Tongue (tissue), 3 donors: ENCODE measurements at places on chromosomes 7 and 10. TPM values are rescaled to one million over a fixed set of nuclear protein-coding genes. Genes with fewer than 3 reads are reported as not detected.

The IFT22 gene
- total RNA-seq, result 19.2 TPM

The AUTS2 gene
- total RNA-seq, result 40.0 TPM

The ABCC2 gene
- 0.72 TPM for total RNA-seq

The ENTPD1 gene
- total RNA-seq, result 33.5 TPM

The CABCOCO1 gene
- 0.92 TPM for total RNA-seq

The NEUROD6 gene
- total RNA-seq, result 0.21 TPM

The RELN gene
- 31.9 TPM for total RNA-seq

The SMO gene
- 37.1 TPM for total RNA-seq

The ADAM8 gene
- total RNA-seq, result 6.7 TPM

The ZNF117 gene
- total RNA-seq, result 20.4 TPM

The ENTPD7 gene
- 9.7 TPM for total RNA-seq

DNA sequence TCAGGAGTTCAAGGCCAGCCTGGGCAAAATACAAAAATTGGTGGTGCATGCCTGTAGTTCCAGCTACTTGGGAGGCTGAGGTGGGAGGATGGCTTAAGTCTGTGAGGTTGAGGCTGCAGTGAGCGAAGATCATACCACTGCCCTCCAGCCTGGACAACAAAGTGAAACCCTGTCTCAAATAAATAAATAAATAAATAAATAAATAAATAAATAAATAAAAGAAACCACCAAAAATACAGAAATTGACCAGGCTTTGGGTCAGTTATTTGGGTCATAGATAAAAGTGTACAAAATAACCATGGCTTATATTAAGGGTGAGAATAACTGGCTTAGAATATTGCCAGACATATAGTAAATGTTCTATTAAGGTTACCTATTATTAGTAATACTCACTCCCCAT lies 129.2 kb downstream of the NEUROD6 start:
- no peak for DNase-seq

- DNase-seq, result no peak
Observed at GRCh38 chr10:11713186-11713743, 28.9 kb upstream of the ECHDC3 start.

GRCh38 chr10:90775351-90776028 lies 82.3 kb downstream of the HTR7 start:
- no peak for DNase-seq

- no peak for DNase-seq
Observed at GRCh38 chr7:147578196-147578595, 1012.4 kb upstream of the C7orf33 start.

- DNase-seq, result peak; percentile 17
Observed at GRCh38 chr10:100829097-100829870, 83.5 kb upstream of the SLF2 start.

DNA sequence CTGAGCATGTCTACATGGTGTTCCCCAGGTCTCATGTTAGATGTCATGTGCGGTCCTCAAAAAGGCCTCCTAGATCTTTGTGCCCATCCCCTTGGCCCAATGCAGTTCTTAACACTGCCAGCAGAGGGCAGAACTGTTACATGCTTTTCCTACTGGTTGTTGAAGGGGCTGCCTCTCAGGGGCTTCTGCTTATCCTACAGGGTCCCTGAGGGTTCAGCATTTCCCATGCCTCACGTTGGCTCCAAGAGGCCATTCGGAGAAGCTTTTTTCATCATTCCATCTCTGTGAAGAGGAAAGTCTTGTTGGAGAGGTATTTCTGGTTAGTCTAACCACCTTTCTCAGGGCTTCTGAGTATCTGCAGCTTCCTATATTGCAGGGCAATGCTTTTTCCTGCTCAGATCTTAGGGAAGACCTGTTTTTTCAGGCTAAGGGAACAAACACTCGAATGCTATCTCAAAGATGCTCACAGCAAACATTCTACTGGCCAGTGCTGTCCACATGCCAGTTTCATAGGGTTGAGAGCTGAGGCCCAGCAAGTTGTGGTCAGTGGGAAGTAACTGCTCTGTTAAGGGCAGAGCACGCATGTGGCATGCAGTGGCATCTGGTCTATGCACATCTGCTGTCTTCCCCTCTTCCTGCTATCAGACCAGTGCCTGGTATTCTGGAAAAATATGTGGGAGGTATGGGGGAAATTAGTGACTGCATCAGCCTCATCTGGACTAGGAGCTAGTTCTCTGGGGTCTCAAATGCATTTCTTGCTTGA lies 31.5 kb downstream of the MBL2 start:
- DNase-seq, result peak; percentile 44

- peak; percentile 8 for DNase-seq
Observed at GRCh38 chr10:111836064-111836463, 347.5 kb downstream of the GPAM start.

DNA sequence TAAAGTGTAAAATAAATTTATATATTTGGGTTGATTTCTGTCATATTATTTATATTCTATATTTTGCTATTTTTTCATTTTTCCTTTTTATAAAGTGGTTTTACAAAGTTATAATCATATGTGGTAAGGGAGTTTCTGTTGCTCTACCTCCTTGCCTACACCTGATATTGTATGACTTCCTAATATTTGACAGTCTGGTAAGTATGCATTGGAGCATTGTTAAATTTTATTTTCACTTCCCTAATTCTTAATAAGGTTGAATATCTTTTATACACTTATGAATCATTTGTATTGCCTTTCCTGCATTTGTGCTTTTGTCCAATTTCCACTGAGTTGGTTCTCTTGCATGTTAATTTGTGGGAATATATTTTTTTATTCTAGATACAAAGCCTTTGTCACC lies 492.4 kb downstream of the GRID1 start:
- DNase-seq, result no peak

DNA sequence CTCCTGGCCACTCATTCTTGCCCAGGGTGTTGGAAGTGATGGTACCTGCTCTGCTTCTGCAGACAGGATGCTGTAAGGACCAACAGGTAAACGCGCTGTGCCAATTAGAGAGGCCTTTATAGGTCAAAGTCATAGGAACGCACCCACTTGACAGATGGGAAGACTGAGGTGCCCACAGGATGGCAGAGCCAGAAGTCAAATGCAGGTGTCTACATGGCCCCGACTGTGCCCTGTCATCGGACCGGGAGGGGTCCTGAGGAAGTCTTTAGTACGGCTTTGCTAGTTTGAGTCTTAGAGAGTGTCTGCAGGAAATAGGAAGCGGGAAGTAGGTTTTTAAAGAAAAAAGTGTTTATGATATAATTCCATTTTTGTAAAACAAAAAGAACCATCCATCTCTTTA lies 57.3 kb downstream of the HK1 start:
- no peak for DNase-seq

DNA sequence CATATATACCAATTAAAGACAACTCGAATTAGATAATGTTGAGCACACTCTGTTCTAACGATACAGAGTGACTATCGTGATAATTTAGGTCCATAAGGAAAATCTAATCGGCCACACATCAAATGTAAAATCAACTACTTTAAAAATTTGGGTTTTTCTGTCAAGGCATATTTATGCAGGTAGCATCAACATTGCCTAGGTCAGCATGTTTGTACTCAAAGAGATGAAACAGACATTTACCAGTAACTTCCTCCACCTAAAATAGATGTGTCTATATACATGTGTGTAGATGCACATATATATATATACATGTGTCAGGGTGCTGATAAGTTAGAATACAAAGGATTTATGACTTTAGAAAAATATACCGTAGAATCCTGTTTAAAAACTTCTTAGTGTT lies 22.0 kb downstream of the PSMC2 start:
- DNase-seq, result no peak

DNA sequence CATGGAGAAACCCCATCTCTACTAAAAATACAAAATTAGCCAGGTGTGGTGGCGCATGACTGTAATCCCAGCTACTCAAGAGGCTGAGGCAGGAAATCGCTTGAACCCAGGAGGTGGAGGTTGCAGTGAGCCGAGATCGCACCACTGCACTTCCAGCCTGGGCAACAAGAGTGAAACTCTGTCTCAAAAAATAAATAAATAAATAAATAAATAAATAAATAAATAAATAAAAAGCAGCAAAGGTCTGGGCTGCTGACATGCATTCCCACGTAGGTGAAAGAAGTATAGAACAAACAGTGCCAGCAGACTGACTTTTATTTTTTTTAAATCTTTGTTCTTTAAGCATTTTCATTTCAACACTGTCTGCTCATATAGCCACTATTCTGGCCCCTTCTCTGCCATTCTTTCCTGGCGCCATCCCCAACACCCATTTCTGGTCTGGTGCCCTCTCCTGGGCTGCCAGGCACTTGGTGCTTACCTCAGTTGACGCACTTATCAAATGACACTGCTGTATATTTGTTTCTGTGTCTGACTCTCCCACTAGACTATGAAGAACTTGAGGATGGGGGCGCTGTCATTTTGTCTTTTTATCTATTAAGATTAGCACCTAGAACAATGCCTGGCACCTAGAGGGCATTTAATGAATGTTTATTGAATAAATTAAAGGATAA lies 15.6 kb downstream of the FAM107B start:
- no peak for DNase-seq

- DNase-seq, result no peak
Observed at GRCh38 chr7:9124320-9124719, 690.9 kb downstream of the NXPH1 start.

DNA sequence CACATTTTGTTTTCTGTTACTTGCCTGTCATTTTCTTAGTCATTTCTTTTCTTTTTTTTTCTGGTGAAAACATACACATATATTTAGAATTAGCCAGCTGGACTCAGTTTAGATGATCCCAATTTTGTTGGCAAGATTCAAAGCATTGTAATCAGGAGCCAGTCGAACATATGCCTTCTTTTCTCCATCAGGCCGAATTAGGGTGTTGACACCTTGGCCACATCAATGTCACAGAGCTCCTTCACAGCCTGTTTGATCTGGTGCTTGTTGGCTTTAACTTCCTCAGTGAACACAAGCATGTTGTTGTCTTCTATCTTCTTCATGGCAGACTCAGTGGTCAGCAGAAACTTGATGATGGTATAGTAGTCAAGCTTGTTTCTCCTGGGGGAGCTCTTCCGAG lies 32.6 kb downstream of the PHF14 start:
- DNase-seq, result no peak

- DNase-seq, result peak; percentile 57
Observed at GRCh38 chr10:44458671-44459413, 73.9 kb upstream of the CXCL12 start.

GRCh38 chr7:32618987-32619386 lies 123.7 kb downstream of the AVL9 start:
- DNase-seq, result no peak

GRCh38 chr10:128912568-128913311 lies 554.3 kb upstream of the MGMT start:
- peak; percentile 77 for DNase-seq

- no peak for DNase-seq
Observed at GRCh38 chr10:65496541-65496940, 1429.3 kb upstream of the LRRTM3 start.

GRCh38 chr7:88316456-88316855 lies 9.8 kb upstream of the STEAP4 start:
- DNase-seq, result no peak

DNA sequence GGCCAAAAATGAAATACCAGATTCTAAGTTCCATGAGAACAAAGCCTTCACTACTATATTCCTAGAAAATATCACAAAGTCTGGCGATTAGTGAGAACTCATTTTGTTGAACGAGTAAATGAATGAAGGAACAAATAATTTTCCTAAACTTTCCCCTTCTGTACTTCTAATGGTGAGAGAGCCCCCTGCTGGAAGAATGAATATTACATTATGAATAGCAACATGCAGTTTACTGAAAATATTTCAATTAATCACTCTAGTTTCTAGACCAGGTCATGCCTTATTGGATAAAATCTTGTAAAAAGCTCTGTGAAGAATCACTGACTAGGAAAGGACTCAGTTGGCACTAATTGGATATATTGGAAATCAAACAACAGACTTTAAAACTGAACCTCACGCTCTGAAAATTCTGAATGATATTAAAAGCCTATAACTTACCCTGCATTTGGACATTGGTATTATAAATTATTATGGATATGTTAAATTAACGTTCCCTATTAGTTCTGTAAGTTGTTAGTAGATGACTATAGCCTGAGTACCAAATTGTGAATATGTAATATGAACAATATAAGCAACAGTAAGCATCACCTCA lies 32.4 kb upstream of the MTPN start:
- DNase-seq, result peak; percentile 83

- no peak for DNase-seq
Observed at GRCh38 chr10:133068111-133069032, 19.4 kb upstream of the ADGRA1 start.

GRCh38 chr10:44042075-44042770 lies 342.7 kb downstream of the CXCL12 start:
- DNase-seq, result no peak

DNA sequence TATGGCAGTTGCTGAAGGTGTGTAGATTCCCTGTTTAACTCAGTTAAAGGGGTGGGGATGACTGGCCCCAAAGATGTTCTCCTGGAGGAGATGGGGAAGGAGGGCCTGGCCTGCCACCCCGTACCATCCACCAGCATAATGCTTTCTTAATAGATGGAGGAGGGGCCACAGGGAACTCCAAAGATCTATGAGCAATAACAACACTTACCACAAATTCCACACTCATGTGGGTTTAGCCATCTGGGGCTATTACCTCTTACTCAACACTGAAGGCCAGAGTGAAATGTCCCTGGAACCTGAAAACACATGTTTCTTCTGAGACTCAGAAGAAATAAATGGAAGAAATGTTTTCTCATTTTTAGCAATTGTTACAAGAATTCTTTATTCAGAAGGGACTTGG lies 259.0 kb downstream of the CXCL12 start:
- DNase-seq, result no peak

DNA sequence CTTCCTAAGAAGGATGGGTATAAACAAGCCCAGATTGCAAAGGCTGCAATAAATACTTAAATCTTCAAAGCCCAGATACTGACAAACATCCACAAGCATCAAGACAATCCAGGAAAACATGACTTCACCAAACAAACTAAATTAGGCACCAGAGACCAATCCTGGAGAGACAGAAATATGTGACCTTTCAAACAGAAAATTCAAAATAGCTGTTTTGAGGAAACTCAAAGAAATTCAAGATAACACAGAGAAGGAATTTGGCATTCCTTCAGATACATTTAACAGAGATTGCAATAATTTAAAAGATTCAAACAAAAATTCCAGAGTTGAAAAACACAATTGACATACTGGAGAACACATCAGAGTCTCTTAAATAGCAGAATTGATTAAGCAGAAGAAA lies 23.0 kb downstream of the GSDME start:
- no peak for DNase-seq

GRCh38 chr10:63675171-63675570 lies 154.0 kb downstream of the REEP3 start:
- no peak for DNase-seq

DNA sequence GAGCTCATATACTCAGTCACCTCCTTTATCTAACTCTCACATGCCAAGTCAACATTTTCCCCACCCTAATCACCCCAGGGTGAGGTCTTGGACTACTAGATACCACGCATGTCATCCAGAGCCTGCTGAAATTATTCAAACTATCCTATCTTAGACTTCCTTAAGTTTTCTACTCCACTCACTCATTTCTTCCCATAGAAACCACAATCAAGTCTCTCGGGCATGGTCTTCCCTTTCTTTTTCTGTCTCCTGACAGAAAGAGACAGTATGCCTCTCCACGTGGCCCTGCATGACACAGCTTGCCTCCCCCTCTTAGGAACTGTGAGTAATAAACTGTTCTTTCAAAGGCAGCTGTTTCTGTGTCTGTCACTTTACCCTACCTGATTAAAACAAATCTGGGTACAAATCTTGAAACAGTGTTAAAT lies 29.4 kb downstream of the TAS2R41 start:
- DNase-seq, result no peak

GRCh38 chr10:77965294-77965693 lies 38.7 kb upstream of the DLG5 start:
- no peak for DNase-seq
